Fibroblast of skin of right quadriceps (primary cell): ENCODE measurements at places on chromosomes 4 and X.

DNA sequence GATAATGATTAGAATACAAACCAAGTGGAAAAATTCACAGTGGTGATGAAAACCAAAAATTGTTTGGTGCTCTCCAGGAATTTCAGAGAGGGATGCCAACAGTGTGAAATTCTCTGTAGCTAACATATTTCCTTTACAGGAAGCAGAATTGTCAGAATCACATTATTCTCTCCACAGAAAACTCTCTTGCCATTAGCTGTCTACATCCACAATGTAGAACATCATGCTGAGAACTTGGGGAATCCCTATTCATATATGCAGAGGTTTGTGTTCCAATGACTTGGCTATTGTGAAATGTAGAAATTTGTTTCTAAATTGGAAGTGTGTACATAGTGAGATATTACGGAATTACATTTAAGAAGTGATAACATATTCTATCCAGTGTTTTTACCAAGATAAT lies 142.0 kb downstream of the PCDH7 start:
- DNase-seq = no peak

DNA sequence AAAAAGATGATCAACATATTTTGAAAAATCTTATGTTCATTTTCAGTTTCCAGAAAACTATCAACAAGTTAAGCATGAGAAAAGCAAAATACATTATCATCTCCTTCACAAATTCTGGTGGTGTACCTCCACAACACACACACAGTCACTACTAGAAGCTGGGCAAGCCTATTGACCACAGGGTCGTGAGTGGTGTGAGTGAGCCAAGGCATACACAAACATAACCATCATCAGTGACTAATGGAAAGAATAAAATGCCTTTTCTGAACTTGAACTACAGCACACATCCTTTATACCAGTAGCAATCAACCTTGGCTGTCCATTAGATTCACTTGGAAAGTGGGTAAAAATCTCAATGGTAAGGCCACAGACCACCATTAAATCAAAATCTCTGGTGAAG lies 180.2 kb downstream of the FAM47B start:
- DNase-seq = no peak

GRCh38 chr4:1973218-1973617 lies 35.6 kb downstream of the NELFA start:
- no peak for DNase-seq

DNA sequence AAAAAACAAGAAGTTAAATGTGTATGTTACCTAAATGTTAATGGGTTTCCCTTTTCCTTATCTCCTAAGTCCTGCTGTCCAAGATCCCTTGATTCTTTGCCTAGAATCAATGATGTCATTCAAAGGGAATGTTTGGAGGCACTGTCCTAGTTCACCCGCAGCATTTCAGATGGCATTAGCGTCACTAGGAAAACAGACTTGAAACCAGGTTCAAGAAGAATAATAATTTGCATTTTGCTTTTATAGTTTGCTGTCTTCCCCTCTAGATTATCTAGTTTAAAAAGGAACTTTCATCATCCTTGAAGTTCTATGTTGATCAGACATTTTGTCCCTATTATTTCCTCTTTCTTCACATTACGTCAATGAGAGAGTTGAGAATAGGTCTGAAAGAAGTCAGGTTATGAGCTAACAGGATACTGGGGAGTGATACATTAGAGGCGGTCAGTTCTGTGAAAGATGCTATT lies 234.1 kb upstream of the PGRMC2 start:
- DNase-seq = peak; percentile 36

- no peak for DNase-seq
Measured at GRCh38 chr4:139108567-139109128, 68.4 kb downstream of the ELF2 start.

GRCh38 chr4:80926446-80926845 lies 104.1 kb upstream of the BMP3 start:
- DNase-seq = peak; percentile 15

DNA sequence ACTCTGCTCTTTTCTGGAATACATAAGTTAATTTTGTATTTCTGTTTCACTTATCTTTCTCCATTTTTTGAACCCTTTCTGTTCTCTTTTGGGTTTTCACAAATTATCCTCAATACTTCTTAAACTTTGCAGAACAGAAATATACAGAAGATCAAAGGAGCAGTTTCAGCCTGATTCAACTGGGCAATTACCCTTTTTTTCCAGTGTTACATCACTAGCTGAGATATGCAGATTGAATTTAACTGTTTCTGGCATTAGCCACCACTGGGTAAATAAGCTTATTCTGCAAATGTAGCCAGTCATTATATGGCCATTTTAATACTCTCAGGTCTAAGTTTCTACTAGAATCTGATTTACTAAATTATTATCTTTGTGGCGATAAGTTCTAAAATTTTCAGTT lies 66.9 kb upstream of the GRID2 start:
- DNase-seq = peak; percentile 52

- DNase-seq = peak; percentile 13
Measured at GRCh38 chrX:96791559-96791958, 92.1 kb upstream of the RPA4 start.

GRCh38 chr4:70678383-70678999 lies 9.8 kb upstream of the UTP3 start:
- DNase-seq = no peak

DNA sequence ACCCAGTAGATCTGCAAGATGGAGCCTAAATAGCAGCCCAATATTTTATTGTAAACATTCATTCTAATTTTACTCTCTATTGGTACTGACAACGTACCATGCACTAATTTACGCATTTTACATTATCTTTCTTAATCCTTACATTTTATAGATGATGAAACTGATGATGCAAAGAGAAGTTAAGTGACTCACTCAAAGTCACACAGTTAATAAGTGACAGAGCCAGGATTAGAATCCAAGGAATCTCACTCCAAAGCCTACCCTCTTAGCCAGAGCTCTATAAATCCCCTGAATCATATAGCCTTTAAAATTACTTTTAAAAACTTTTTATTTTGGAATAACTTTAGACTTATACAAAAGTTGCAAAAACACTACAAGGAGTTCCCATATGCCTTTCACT lies 37.6 kb downstream of the PHKA1 start:
- DNase-seq = no peak

DNA sequence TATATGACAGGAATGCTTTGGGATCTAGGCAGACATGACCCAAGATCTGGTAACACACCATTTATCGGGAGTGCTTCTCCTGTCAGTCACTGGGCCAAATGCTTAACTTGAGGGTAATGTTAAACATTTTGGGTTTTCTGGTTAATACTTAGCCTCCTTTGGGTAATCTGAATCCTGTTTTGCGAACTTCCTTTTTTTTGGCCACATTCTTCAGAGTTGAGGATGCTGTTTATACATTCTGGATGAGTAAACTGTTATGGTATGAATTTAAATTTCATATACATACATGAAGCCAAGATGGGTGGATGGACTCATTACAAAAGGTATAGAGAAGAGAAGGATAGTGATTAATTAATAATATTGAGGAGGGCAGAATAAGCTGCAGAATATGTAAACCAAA lies 36.1 kb downstream of the MID1IP1 start:
- peak; percentile 0 for DNase-seq

GRCh38 chrX:16719334-16720084 lies at the start of gene SYAP1:
Gene SYAP1, plus strand, starts transcription at chrX:16719612. Its CDS starts 113 bp downstream, at chrX:16719725.
- peak; percentile 96 for DNase-seq

GRCh38 chrX:275967-276580 lies 5.1 kb upstream of the PLCXD1 start:
- DNase-seq = peak; percentile 69

- no peak for DNase-seq
Measured at GRCh38 chr4:102036016-102036415, 245.5 kb downstream of the BANK1 start.

DNA sequence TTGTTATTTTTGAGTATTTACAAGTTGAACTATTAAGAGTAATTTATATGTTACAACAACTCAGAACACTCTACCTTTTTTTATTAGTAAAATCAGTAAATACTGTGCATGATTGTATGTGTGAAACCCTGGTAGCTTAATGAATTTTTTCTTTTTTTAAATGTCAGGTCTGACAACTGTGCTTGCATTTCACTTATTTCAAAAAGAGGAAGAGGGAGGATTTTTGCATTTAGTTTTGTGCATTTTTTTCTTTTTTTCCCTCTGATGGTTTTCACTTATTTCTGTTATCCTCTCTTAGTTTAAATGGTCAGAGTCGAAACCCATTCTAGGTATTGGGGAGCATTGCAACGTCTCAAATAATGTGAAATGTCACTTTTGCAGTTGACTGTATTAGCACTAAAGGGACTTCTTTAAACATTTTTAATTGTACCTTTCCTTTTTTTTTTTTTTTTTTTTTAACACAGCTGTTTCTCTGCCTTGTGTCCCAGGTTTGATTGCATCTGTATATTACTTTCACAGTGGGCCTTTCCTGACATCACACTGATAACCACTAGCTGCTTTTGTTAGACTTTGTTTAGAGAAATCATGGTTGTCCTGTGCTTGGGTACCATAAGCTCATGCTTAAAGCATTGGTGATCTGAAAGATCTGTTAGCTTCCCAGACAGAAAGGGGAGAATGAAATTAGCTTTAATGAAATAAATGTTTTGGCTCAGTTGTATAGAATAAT lies 28.5 kb downstream of the MOB1B start:
- DNase-seq = no peak

DNA sequence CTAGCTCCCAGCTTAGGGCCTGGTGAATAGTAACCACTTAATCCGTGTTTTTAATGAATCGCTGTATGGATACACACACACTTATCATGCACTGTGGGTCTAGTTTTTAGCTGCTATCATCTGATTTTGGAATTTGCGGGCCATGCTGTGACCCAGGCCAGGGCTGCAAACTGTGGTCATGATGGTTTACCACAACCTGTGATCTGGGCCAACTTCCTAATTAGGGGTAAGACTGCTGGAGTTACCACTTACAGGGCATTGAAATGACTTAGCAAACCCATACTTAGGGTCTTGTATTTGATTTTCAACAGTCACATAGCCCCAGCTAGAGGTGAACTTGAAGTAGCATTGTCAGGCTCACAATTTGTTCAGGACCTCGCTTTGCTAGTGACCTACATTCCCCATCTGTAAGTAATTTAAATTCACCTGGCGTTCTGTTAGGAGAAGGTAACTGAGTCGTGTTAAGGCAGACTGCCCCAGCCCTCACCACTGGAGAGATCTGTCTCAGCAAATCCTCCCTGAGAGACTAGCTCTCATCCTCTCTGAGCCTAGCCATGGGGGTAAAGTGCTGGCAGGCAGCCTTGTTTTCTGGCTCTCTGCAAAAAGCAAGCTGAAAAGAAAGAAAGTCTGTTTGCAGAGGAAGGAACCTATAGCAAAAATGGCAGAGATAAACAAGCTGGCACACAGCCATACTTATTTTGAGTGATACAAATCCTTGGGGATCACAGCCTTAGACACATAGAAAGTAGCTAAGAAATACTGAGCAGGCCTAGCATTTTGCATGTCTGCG lies 33.8 kb upstream of the EGFL6 start:
- DNase-seq = no peak

GRCh38 chr4:156971165-156971675 lies 379 bp downstream of the PDGFC start:
- DNase-seq = no peak

DNA sequence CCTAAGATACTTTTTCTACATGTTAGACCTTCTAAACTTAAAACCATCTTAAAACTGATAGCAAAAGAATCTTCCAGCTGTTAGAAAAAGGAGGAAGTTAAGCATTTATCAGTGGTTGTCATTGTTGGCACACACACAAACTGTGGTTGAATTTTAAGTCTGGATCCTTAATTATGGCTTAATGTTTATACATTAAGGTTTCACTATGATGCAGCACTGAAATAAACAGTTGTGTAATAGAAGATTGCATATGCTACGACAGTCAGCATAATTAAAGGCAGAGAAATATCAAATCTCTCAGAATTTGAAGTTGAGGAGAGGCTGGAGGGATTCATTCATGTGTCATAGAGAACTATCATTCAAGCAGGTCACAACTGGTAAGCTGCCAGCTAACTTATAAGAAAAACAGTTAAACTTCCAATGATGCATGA lies 32.3 kb downstream of the ADGRA3 start:
- DNase-seq = peak; percentile 90

DNA sequence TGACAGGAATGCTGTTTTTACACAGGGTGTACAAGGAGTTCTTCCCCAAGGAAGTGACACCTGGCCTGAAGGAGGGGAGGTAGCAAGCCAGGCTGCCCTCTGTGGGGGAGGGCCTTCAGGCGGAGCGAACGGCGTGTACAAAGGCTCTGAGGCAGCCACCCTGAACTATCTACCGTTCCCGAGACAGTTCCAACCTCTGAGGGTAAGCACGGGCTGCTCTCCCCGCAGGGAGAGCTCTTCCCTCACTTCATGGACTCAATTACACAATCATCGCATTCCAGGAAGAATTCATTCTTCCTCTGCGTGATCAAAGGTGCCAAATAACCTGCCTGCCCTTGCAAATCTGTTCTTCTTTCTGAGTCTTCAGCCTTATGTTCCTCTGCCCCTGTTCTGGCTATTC lies 4.8 kb downstream of the ELK1 start:
- DNase-seq = no peak

- peak; percentile 93 for DNase-seq
Measured at GRCh38 chr4:7857238-7857701, 82.4 kb downstream of the AFAP1 start.

DNA sequence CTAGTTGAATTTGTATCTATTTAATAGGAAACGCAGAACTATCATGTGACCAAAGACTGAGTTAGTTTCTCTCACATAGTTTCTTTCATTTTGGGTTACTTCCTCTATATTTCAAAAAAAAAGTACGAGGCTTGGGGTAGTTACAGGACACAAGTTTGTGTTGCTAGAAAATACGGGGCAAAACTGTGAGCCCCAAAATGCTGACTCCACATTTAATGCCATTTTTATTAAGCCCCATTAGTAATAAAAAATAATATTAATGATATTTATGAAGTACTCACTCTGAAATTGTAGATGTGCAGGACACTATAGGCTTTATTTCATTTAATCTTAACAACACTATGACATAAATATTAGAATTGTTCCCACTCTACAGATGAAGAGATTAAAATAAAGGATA lies 268.6 kb downstream of the DTHD1 start:
- DNase-seq = no peak

- peak; percentile 39 for DNase-seq
Measured at GRCh38 chr4:86963697-86964096, 28.9 kb downstream of the AFF1 start.

- DNase-seq = no peak
Measured at GRCh38 chr4:136571315-136571714, 961.0 kb downstream of the PCDH18 start.

- peak; percentile 37 for DNase-seq
Measured at GRCh38 chr4:175369087-175369486, 443.0 kb downstream of the GPM6A start.

DNA sequence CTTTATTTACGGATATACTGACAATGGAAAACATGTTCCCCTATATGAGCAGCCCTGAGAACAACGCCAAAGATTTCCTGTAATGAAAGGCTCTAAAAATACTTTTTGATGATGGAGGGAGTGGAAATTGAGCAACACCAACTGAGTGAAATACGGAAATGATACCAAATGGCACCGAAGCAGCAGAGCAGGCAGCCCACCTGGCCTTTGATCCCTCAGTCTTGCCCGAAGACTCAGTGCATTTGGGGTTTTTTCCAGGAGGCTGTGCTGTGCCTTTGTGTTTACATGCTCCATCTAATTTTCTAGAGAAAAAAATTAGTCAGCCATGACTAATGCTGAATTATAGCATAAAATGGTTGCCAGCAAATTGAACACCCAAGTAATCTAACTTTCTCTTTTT lies 169.9 kb upstream of the RBPJ start:
- DNase-seq = peak; percentile 56

- no peak for DNase-seq
Measured at GRCh38 chrX:38149016-38149415, 71.7 kb downstream of the SRPX start.

- no peak for DNase-seq
Measured at GRCh38 chr4:168887809-168888208, 122.2 kb downstream of the CBR4 start.

GRCh38 chr4:5543681-5544080 lies 164.7 kb downstream of the EVC2 start:
- DNase-seq = no peak
